ENCODE measurements at places on chromosomes 16 and 17.

DNA sequence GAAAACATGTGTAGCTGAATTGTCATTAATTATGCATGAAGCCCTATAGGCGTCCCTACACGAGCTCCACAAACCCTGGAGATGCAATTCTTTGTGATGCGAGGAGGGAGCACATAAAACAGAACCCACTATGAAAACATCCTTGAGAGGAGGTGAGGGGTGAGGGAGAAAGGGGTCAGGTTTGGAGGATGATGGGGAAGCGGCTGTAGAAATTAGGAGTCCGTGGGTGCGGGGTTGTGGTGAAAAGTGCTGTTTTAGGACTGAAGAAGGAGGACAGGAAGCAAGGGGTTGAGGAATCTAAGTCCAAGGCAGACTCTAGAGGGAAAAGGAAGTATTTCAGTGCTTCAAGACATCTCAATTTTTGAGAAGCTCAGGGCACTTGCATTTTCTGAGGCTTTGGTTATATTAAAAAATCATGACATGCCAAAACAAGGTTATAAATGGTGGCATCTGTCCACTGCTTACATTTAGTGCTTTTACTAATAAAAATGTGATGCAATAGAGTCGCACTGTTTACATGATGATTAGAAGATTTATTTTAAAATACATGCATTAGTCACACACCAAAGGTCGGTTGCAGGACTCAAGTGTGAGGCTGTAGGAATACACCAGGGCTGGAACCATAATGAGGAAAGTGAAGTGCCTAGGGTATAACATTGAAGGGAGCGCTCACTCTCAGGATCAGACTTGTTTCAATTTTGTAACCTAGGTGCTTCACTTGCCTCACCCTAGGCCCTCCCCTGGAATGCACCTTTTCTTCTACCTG is 379.5 kb downstream of the HS3ST4 start:
- DNase-seq, result no peak

GRCh38 chr17:19753051-19753509 is 5.0 kb upstream of the ALDH3A1 start:
- DNase-seq, result peak; percentile 96

DNA sequence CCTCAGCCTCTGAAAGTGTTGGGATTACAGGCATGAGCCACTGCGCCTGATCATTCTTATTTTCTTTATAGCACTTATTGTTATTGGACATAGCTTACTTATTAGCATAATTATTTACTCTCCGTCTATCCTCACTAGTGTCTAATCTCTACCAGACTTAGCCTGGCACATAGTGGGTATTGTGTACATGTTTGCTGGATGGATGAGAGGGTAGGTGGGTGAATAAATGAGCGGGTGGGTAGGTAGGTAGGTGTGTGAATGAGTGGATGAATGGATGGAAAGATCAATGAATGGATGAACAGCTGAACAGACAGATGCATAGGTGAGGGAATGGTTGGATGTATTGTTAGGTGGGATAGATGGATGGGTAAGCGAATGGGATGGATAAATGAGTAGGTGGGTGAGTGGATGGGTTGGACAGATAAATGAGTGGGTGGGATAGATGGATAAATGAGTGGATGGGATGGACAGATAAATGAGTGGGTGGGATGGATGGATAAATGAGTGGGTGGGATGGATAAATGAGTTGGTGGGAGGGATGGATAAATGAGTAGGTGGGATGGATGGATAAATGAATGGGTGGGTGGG is 51.9 kb downstream of the ABCC6 start:
- no peak for DNase-seq

DNA sequence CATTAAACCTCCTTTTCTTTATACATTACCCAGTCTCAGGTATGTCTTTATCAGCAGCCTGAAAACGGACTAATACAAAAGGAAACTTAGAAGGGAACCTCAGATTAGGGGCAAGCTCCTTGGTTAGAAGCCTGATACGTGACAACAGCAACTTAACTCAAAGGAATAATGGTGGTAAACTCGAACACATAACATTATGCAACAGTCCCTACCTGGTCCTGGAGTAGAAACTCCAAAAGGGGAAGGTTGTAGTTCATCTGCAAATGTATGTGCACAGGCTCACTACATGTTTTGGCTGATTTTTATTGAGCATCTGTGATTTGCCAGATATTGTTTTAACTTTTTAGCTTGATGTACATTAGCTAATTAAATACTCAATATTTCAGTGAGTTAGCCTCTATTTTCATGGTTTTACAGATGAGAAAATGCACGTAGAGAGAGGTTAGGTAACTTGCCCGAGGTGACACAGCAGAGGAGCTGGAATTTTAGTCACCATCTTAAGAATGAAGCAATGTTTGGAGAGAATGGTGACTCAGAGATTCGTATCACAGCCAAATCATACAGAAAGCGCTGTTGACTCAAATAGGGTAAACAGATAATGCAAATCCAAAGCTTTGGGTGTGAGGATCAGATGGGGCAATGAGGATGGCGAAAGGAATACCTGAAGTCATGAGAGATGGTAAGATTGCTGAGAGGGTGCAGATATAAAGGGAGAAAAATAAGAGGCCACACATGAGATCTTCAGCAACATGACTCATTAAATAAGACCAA is 194.9 kb upstream of the RBFOX1 start:
- no peak for DNase-seq

DNA sequence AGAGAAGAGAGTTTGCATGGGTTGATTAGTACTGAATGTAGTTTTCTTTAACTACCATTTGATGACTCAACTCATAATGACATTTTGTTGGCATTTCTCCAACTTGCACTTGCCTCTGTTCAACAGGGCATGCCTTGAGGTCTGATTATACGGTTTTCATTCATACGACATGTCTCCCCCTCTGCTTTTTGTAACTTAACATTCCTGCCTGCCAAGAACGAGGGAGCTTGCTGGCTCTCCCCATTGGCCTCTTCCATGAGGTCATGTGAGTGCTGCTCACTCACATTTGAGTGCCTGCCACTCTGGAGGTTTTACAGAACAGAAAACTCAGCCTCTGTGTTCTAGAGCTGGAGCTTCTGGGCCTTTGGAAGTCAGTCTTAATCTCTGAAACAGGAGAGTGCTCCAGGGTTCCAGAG is 19.7 kb downstream of the MAP2K6 start:
- peak; percentile 81 for DNase-seq

DNA sequence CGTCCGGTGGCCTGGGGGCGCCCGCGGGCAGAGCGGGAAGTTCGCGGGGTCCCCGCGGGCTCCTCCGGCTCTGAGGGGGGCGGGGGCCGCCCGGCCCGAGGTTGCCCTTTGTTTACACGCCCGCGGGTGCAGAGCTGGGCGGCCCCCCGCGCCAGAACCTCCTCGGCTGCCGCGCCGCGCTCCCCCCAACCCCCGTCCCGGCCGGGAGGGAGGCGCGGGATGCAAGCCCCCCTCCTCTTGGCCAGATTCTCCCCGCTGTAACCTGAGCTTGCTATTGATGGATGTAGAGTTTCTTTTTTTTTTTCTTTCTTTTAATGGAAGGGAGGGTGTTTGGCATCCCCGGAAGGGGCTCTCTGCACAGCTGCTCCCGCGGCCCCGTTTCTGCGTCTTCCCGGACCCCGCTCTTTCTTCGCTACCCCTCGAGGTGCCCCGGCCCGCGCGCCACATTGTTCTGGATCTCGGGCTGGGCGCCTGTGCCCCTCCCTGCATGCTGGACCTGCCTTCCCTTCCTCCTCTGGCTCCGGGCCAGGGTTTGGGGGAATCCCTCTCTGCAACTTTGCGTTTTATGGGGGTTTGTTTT is 646 bp downstream of the CBX2 start:
- DNase-seq, result peak; percentile 33

DNA sequence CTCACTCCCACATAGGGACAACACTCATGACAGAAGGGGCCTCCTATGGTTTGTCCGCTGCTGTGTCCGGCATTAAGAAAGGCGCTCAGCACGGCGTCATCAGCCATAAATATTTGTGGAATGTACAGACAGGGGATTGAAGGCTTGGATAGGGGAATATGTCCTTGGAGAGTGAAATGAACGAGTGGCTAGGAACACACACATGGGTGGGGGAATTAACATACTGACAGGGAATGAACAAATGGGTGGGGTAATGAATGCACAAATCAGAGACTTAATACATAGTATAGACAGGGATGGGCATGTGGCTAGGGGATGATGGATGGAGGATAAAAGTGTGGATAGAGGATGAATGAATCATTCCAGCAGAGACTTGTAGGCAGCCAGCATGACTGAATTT is 154.0 kb upstream of the HSBP1 start:
- DNase-seq, result peak; percentile 32
